ENCODE measurements at places on chromosomes 6 and 20. TPM values are rescaled to one million over a fixed set of nuclear protein-coding genes. Genes with fewer than 3 reads are reported as not detected.
A peak's percentile ranks its signal among the peaks of the same experiment; 100 is the strongest.

DNA sequence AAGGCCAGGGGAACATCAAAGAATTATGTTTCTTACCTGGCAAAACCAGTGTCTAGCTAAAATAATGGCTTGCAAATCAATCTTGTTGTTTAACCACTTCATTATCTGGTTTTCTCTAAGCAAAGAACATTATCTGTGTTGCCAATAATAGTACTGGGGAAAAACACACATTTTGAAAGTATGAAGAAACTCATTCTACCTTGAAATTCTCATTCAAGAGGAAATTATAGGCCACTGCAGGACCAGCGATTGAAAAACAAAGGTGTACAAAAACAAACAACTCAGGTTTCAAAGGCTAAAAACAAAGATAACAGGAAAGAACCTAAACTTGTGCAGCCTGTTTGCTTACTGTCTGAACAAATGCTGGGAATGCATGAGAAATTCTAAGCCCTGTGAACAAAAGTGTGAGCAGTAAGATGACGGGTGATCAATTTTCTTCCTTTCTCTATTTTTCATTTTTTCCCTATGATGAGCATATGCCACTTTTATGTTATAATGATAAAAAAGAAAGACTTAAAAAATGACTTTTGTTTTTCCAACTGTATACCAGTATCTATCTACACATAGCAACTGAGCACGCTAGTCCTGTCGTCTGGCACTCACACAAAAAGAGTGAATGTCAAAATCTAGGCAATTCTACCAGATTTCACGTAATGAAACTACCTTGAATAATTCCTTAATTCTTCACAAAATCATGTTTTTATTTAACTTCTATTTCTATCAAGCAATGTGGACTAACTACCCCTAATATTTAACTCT lies 117.9 kb downstream of the SGK1 start:
- no peak for DNase-seq

GRCh38 chr6:92111386-92111785 lies 1308.0 kb downstream of the EPHA7 start:
- DNase-seq, result no peak

GRCh38 chr20:44118185-44119033 lies 68.6 kb downstream of the JPH2 start:
- DNase-seq, result no peak

- DNase-seq, result no peak
Measured at GRCh38 chr6:152206072-152206818, 398.8 kb downstream of the ESR1 start.

DNA sequence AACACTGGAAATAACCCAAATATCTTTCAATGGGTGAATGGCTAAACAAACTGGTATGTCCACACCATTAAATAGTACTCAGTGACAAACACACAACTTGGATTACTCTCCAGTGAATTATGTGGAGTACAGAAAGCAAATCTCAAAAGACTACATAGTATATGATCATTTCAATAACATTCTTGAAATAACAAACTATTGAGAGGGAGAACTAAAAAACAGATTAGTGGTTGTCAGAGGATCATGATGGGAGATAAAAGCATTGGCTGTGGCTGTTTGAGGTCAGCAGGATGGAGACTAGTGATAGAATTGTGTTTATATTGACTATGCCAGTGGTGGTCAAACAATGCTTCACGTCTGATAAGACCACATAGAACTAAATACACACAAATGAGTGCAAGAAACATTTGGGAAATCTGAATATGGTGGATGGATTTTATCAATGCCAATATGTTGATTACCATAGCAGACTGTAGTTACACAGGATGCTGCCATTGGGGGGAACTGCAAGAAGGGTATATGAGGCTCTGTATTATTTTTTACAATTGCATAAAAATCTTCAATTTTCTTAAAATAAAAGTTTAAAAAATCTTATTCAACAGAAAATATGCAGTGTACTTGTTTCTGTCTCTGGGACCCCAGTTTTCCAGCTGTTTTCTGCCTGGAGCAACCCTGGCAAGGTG lies 242.0 kb downstream of the TBXT start:
- no peak for DNase-seq

GRCh38 chr6:128168244-128168643 lies 267.4 kb upstream of the THEMIS start:
- DNase-seq, result no peak

DNA sequence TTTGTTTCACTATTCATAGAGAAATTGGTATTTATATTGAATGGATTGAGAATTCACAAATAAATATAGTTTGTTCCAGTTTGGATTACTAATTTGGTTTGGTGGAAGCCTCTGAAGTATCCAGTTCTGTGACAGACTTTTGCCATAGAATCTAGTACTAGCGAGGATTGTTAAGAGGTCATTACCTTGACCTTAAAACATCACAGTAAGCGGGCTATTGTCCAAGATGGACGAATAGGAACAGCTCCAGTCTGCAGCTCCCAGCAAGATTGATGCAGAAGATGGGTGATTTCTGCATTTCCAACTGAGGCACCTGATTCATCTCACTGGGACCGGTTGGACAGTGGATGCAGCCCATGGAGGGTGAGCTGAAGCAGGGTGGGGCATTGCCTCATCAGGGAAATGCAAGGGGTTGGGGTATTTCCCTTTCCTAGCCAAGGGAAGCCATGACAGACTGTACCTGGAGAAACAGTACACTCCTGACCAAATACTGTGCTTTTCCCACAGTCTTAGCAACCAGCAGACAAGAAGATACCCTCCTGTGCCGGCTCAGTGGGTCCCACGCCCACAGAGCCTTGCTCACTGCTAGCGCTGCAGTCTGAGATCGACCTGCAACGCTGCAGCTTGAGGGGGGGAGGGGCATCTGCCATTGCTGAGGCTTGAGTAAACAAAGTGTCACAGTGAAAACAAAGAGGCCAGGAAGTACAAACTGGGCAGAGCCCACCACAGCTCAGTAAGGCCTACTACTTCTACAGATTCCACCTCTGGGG lies 66.4 kb upstream of the NEDD9 start:
- peak; percentile 43 for DNase-seq

GRCh38 chr20:4256874-4257273 lies 241.5 kb upstream of the RNF24 start:
- DNase-seq, result no peak

- peak; percentile 98 for DNase-seq
Measured at GRCh38 chr20:54067606-54068174, 2.7 kb downstream of the BCAS1 start.

DNA sequence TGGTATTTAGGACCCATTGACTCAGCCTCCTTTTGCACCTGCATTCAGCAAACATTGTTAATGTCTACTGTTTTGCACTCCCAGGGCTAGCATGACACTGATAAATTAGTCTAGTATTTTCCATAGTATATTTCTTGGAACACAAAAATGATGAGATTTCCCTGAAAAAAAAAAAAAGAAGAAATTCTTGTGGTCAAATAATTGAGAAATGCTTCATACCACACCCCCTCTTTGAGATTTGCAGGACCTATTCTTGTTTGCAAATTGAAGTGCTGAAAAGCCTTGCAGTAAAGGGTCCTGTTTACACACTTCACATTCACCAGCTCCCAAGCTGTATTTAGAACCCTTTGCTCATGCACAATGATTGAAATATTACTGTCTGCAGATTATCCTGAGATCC lies 36.3 kb upstream of the CLIC5 start:
- DNase-seq, result no peak

- no peak for DNase-seq
Measured at GRCh38 chr6:70685494-70686180, 18.0 kb downstream of the SMAP1 start.

DNA sequence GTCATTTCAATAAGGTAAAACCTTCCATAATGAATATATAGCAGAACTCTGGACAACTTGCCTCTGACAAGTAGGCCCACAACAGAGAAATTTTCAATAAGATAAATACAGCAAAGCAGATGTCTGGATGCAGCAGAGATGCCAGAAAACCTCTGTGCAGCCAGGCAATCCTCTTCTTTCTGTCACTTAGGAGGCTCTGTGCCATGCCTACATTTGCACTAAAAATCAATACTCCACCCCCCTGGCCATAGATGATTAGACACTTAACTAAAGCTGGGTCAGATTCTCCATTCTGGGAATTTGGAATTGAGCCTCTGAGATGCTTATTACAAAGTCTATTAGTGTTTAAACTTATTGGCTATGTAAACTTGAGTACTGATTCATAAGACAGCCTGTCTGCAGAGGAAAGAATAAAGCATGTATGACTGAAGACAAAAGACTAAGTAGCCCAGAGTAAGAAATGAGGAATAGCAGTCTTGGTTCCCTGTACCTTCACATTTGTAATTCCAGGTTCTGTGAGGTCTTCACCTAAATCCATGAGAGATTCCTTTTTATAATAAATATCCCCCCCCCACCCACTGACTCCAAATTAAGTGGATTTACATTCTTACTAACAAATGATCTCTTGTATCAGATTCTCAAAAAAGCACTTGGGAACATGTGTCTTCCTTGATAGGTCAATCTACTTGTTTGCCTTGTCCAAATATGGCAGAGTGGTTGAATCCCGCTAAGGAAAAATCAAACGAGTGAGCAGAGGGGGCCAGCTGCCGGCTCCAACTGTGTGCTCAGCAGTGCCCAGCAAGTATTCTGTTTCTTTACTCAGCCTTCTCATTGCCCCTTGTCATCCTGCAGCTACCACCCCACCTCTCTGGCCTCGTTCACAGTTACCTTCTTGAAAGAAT lies 20.4 kb downstream of the MAN1A1 start:
- no peak for DNase-seq

DNA sequence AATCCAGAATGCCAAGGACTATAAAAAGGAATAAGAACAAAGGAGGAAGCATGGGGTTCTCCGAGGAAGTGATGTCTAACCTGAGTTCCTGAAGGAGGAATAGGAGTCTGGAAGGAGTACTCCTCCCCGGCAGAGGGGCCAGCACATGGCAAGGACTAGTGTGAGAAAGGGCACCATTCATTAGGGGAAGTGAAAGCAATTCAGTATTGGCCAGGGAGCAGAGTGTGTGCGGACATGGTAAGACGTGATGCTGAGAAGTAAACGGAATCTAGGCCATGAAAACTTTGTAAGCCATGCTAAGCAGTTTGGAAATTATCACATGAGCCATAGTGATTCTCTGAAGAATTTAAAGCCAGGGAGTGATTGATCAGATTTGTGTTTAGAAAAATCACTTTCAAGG lies 218.9 kb upstream of the PRDM1 start:
- no peak for DNase-seq

- no peak for DNase-seq
Measured at GRCh38 chr6:157158897-157159296, 164.4 kb downstream of the TMEM242 start.

- no peak for DNase-seq
Measured at GRCh38 chr6:120826253-120826652, 508.0 kb downstream of the TBC1D32 start.

DNA sequence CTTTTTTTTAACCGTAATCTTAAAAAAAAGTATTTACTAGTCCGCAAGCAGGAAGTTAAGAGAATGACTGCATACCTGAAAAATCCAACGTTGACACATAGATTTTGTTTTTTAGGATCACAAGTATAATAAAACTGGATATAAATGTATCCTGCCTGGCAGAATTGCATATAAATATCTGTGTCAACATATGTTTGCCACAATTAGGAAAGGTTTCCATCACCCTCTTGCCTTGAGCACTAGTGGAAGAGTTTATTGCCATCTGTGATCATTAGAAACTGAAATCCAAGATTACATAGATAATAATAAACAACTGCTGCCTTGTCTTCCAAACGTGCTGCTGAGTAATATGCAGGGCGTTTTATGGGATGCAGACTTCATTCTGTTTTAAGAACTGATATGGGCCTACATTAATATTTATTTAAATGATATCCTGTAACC lies 27.9 kb downstream of the PLEKHG1 start:
- DNase-seq, result no peak

- no peak for DNase-seq
Measured at GRCh38 chr6:75751443-75751842, 2.4 kb downstream of the MYO6 start.

DNA sequence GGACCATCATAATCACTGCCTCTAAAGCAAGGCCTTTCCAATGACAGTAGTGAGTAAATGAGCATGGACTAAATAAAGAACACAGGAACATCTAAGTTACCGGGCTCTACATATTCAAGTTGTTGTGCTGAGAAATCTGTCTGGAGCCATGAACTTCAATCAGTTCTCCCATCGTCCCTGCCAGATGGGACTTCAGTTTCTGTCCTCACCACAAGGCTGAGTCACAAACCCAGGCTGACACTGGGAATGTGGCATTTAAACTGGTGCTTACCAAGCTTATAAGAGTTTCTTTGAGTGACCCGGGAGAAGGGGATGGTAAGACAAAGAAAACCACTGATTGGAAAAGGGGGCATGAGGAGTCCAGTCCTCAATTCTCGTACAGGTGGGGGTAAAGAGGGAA lies 497.0 kb downstream of the MAFB start:
- no peak for DNase-seq

GRCh38 chr6:107632381-107633136 lies 142.6 kb downstream of the SOBP start:
- DNase-seq, result no peak

GRCh38 chr20:57651881-57652605 lies 31.8 kb upstream of the ZBP1 start:
- no peak for DNase-seq

GRCh38 chr6:157070403-157071107 lies 252.8 kb downstream of the TMEM242 start:
- no peak for DNase-seq

- no peak for DNase-seq
Measured at GRCh38 chr20:50817776-50818172, 22.9 kb downstream of the BCAS4 start.

- DNase-seq, result no peak
Measured at GRCh38 chr6:142174703-142175102, 27.6 kb downstream of the VTA1 start.

DNA sequence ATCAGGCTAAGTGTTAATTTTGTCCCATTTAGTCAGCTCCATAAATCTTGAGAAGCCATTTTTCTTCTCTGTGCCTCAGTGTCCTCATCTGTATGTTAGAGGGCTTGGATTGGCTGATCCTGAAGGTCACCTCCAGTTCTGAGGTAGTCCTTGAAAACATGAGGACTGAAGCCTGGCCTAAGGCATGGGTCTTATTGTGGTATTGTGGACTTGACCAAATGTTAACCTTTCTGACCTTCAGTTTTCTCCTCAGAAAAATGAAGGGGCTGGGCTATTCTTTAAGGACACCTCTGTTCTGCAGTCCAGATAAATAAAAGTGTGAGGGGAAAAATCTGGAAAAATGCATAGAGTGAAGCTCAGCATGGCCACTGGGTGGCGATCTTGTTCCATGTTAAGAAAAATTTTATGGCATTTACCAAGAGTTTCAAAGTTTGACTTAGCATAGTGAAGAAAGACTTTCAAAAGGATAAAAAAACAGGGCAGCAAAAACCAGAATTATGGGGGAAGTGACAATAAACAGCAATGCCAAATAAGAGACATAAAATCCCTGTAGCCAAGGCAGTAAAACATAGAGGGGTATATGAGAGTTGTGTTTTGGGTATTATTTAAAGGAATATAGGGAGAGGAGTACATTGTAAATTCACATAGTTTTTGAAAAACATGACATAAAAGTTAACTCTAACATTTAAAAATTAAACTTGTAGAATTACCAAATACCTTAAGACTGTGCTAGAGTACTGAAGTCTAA lies 13.2 kb upstream of the TFB1M start:
- DNase-seq, result no peak

Gene THBD
- 17.1 TPM for total RNA-seq

Gene KIF13A
- total RNA-seq, result 23.3 TPM

Gene COL11A2
- total RNA-seq, result 0.38 TPM

Gene GRIK2
- 0.13 TPM for total RNA-seq

Gene ZNF512B
- 10.8 TPM for total RNA-seq

Gene MRPS18A
- total RNA-seq, result 78.9 TPM

Gene CD24
- total RNA-seq, result 578 TPM

Gene XKR7
- total RNA-seq, result 0.34 TPM

Gene ISM1
- total RNA-seq, result not detected

Gene C20orf141
- not detected for total RNA-seq

Gene MCCD1
- total RNA-seq, result not detected

Gene SSR1
- total RNA-seq, result 105 TPM

Gene TREML4
- total RNA-seq, result not detected

Gene IPCEF1
- total RNA-seq, result 0.34 TPM

All from kidney epithelial cell (primary cell).